NCI-H146 (cell line): ENCODE measurements at places on chromosomes 4 and X.

GRCh38 chrX:23797371-23798128, 14.6 kb downstream of the SAT1 start:
- DNase-seq: peak; percentile 3

DNA sequence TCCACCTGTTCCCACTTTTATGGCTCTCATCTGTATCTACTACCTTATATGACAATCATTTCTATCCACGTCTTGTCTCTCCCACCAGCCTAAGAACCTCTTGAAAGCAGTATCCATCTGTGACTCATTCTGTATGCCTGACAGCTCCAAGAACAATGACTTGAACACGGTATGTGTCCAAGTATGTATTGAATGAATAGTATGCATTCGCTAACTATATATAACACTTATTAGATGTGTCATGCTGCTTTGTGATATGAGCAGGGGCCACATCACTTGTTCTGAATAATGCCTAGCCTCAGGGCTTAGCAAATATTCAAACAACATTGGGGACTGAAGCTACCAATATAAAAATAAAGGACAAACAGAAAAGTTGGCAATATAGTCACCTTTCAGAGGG, 4.9 kb downstream of the OPHN1 start:
- no peak for DNase-seq

GRCh38 chr4:74423104-74423503, 21.8 kb upstream of the AREG start:
- DNase-seq: no peak

DNA sequence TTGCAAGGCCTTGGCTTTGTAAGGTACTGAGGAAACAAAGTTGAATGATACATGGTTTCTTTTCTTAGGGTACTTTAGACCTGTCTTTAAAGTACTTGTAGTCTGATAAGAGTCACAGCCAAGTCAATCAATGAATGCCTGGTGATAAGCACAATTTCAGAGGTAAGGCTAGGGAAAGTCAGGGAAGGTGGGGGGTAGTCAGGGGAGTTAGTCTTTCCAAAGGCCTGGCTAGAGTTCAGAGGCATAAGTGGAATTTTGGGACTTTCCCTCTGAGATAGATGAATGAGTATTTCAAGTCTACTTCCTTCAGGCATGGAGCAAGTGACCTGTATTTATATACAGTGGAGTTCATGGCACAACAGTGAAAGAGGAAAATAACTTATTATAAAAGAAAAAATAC, 78.3 kb downstream of the SLC4A4 start:
- DNase-seq: no peak

DNA sequence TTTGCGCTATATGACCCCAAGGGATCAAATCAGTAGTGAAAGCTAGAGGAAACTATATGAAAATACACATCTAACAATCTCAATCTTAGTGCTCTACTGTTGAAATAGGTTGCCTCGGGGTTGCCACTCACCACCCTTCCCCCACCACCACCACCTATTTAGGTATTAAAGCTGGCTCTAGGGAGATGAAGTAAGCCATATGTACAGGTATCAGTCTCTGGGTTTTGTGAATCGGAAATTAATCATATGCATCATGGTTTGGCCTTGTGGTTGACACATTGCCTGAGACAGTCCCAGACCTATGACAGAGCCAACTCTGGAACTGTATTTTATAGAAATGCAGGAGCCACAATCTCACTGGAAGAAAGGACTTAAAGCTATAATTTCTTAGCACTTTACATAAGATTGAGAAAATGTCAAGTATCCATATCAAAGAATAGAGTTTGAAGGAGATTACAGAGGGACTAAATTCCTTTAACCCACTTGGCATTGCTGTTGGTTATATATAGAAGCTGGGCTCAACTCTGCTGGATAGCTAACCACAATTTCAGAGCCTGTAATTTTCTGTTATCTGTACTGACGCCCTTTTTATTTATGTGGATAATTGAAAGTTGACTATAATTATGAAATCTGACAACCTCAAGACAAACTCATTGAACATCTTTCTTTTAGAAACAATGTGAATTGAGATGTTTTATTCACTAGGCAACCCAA, 26.7 kb upstream of the BMP2K start:
- DNase-seq: no peak

DNA sequence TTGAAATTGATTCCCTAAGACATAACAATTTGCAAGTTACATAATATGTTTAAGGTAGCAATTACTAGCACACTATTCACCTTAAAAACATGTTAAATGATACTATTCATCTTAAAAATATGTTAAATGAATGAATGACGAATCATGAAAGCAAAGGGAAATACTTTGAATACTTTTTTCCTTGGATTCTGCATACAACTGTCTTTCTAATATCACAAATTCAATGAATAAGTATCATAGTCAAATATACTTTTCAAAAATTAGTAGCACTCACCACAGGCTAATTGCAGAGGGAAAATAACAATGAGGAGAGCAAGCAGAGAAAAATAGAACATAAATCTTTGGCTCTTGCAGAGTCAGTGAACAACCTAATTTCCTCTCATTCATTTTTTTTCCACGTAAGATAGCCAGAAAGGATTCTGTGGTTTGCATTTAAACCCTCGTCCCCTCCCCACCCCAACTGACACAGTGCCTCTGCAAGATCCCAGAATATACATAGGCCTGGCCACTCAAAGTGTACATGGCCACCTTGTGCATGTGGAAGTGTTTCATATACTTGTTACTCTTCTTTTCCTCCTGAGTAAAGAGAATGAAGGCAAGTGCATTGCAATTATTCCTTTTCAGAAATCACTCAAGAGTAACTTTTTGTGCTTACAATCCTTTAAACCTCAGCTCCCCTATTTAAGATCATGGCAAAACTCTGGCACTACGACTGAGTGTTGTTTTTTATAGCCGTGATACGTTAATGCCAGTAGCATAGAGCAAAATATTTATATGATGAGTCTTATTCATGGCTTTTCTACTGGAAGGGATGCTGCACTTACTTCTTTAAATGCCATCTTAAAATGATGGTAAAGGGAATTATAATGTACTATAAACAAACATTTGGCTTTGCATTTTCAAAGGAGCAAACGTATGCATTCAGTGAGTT, 236.4 kb downstream of the PDGFC start:
- DNase-seq: no peak

GRCh38 chr4:89549907-89550306, 242.3 kb upstream of the GPRIN3 start:
- DNase-seq: no peak

DNA sequence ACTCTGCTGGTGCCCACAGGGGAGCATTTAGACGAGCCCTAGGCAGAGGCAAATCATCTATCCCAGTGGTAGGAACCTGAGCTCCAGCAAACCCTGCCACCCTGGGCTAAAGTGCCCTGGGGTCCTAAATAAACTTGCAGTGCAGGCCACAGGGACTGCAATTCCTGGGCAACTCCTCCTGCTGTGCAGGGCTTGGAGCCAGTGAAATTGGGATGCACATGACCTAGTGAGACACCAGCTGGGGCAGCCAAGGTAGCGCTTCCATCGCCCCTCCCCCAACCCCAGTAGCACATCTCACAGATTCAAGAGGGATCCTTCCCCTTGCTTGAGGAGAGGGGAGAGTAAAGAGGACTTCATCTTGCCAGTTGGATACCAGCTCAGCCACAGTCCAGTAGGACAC, 44.1 kb downstream of the CHRNA9 start:
- DNase-seq: no peak

DNA sequence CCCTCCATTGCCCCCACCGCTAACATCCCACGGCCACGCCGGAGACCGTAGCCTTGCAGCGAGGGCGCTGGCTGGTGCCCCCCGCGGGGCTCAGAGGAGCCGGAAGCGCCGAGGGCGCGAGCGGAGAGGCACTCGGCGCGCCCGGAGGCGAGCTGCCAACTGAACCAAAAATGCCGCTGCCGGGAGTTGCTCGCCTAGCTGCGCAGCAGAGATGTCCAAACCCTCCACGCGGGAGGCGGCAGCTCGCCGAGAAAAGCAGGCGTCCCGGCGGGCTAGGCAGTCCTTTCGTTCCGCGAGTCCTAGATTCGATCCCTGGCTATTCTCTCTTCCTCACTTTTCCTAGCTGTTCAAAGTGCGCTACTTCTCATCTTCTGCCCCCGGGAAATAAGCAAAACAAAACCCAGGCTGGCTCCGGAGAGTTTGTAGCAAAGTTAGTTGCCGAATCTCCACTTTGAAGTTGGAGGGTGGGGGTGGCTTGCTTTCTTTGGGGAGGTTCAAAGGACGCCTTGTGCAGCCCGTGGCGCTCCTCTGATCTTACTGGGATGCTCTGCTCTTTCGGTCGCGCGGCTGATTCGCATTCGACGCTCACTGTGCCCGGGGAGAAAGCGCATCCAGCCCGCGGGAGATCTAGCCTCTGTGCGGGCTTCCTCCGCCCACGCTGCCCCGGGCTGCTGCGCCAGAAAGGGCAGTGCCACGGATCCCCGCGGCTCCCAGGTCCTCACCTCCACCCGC, 723 bp downstream of the NKX6-1 start:
- DNase-seq: peak; percentile 0

DNA sequence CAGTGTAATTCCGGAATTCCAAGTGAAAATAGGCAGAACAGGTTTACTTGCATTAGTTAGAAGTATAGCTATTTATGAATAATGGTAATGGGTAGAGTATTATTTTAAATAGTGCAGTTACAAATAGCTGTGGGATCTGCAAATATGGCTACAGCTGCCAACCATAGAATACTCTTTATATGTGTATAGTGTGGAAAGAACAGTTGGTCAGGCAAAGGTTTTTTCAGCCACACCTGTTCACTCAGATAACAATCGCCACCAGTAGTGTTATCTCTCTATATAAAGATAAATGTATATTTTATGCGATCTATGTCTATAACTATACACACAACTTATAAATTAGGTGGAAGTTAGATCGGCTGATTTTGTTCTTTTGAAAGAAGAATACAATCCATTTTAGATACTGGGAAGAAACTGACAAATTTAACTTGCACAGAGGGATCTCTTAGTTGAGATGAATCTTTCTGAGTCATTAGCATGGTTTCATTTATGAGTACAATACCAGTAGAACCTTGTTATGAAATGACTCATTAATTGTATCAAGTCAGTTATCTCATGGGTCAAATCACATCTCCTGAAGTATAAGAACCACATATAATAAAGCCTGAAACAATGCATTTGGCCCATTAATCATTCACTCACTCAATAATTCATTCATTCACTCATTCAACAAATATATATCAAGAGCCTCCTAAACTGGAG, 100.9 kb upstream of the NR3C2 start:
- no peak for DNase-seq

GRCh38 chr4:112113864-112114263, 31.4 kb upstream of the FAM241A start:
- no peak for DNase-seq

- DNase-seq: no peak
Measured at GRCh38 chrX:40683245-40683644, 35.9 kb upstream of the CXorf38 start.

GRCh38 chrX:12967711-12968465, 7.0 kb upstream of the TMSB4X start:
- no peak for DNase-seq

DNA sequence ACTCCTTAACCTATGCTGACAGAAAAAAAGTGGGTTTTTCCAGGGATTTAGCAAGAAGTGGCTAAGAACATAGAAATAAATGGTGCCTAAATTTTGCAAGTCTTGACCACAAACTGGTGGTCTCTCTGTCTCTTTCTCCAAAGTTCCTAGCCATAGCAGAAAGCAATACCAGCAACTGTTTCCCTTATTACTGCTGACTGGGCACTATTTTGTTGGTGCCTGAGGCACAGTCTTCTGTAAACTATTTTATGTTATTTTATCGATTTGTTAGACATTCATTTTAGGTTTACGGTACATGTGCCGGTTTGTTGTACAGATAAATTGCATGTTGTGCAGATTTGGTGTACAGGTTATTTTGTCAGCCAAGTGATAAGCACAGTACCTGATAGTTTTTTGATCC, 234.6 kb upstream of the TECRL start:
- no peak for DNase-seq

DNA sequence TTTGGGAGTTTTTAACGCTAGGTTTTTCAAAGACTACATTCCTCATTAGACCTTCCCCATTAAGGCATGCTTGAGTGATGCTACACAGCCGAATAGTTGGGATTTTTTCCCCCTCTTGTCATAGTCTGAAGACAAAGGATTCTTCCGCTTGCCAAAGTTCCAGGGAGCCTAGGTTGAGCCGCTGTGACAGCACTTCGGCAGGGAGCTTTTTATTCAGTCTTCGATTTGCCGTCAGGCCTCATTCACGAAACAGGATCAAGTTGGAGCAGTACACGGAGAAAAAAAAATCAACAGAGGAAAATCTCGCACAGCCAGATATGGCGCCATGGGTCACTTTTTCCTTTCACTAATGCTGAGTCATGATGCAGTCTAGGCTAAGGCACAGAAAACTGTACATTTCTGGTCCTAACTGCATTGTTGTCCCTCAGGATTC, 24.3 kb downstream of the SHROOM3 start:
- no peak for DNase-seq

DNA sequence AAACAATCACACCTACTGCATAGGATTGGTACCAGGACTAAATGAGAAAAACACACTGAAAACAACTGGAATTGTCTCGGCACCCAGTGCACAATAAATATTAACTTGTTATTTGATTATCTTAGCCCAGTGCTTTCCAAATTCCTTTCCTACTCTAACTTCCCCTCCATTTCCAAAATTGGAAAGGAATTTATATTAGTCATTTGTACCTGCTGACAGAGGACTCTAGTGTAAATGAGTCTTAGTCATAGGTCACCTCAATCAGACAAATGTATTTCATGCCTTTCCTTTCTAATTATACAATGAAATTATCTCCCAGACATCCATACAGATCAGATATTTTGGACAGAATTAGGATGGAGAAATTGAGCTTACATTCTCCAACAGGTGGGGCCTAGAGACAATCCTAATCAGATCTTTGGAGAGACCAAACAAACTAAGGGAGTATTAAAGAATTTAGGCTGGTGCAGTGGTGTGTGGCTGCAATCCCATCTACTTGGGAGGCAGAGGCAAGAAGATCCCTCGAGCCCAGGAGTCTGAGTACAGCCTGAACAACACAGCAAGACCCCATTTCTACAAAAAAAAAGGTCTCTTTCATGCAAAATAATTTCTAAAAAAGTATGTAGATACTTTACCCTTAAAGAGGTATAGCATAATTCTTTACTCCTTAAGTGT, 10.1 kb downstream of the SH3D19 start:
- no peak for DNase-seq

DNA sequence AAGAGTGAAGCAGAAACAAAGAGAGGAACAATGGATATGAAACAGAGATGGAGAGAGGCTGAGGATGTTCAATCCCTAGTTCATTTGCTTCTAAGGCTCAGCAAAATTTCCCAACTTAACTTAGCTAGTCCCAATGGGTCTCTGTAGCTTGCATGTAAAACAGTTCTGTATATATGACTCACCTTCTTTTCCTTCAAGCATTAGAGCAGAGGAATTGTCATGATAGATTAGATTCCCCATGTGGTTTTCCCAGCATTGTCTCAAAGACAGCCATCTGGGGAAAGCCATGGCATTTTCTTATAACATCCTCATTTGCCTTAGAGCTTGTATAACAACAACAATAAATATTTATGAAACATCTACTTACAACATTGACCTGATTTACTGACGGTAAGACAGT, 93.9 kb upstream of the GATB start:
- no peak for DNase-seq

GRCh38 chrX:9278475-9279233, 186.2 kb upstream of the TBL1X start:
- DNase-seq: no peak
